Hematopoietic multipotent progenitor cell treated with erythropoietin and hydrocortisone succinate and interleukin-3 and kit ligand, for 8 days (in vitro differentiated cells): ENCODE measurements at places on chromosomes 5 and 9.
A peak's percentile ranks its signal among the peaks of the same experiment; 100 is the strongest.

DNA sequence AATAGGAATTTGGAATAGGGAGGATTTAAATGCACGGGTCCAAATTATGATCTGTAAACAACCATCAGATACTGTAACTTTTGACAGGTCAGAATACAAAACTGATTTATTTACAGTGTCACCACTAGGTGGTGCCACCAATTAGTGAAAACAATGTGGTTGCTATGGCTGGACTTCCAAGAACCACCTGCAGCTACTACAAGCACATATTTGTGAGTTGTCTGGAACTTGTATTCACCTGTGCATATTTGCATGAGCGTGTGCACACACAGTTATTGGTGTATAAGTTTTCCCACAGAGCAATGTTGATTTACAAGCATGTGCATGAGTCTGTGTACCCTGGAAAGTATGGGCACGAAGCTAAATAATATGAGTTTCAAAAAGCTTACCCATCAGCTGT lies 3.0 kb upstream of the HRCT1 start:
- DNase-seq: peak; percentile 65

DNA sequence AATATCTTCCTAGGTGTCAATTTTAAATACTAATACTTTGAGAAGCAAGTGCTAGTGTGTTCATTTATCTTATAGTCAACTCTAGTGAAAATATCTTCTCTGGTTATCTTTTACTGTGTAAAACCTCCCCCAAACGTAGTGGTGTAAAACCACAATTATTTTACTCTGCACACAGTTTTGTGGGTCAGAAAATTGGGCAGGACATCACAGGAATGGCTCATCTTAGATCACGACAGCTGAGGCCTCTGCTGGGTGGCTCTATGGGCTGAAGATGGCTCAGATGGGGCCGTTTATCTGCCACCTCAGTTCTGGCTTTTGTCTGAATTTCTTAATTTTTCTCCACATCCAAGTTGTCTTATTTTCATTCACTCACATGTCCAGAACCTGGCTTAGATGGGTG lies 457.2 kb upstream of the ACTBL2 start:
- DNase-seq: no peak

- no peak for DNase-seq
Measured at GRCh38 chr5:140340605-140341121, 5.7 kb downstream of the HBEGF start.

DNA sequence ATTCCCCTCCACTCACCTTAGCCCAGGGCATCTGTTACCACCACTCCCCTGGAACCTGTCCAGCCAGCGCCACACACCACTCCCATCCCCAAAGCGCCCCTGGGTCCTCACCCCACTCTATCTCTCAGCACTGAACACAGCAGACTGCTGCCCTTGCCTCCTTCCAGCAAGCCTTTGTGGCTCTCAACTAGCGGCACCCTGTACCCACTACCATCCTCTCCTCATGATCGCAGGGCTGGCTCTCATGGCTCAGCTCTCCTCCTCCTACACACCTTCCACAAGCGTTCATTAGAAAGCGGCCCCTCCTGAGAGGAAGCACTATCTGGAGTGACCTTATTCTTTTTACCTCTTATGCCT lies 13.3 kb upstream of the BASP1 start:
- DNase-seq: no peak

DNA sequence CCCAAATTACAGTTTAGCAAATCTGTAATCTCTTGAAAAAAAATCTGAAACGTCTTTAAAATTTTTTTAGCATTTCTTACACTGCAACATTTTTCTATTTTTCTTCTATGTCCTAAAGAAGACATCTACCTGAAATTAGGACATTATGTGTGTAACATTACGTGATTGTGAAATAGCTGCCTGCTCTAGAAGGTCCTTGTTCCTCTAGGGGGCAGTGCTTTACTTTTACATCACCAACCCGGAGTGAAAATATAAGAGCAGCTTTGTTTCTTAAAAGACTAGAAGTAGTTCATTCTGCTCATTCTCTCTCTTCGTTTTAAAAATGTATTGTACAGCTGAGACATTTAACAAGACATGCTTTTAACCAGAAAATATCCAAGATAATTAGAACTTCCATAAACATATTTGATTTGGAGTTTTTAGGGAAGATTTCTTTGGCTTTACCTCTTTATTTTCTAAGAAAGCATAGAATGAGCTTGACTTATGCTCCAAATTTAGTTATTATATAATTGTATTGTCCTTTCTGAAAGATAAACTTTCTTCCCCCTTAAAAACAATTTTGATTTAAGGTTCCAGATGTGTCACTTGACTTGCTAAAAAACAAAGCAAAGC lies 48.1 kb upstream of the RIOK2 start:
- peak; percentile 62 for DNase-seq

GRCh38 chr5:168467755-168468330 lies 18.4 kb upstream of the RARS1 start:
- DNase-seq: no peak

DNA sequence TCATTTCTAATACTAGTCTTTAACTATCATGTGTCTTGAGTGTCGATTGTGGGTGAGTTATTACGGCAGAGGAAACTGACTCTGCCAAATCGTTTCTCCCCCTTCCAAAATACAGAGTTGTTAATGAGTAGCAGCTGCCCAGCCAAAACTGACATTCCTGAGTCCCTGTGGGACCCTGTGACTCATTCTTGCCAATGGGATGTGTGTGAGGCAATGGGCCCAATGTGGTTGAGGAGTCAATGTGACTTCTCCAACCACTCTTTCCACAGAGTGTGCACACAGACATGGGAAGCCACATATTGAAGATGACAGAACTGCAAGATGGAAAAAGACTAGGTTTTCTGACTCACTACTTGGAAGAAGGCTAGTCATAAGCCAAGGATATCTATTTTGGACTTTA lies 434.7 kb downstream of the DTWD2 start:
- no peak for DNase-seq

DNA sequence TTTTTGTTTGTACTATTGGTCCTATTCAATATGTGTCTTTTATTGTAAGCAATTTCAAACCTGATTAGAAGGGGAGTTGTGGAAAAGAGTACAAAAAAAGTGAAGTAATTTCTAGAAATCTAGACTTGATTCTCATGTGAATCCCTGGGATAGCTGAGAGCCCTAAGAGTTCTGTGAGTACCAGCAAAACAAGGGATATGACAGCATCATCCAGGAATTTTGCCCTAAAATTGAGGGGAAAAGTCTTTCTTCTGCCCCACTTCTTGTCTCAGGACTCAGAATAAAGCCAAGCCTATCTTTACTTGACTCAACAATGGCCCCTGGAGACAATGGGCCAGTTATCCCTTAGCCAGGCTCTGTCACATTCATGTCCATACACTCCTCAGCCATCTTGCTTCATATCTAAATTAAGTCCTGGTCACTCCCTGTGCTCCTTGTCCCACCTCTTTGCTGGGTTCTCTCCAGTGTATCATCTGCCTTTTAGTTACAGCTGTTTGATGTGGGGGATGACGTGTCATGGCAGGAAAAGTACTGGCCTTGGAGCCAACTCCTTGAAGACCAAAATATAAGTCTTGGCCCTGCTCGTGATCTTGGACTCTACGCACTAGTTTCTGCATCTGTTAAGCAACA lies 81.2 kb downstream of the ADAMTS12 start:
- DNase-seq: no peak

DNA sequence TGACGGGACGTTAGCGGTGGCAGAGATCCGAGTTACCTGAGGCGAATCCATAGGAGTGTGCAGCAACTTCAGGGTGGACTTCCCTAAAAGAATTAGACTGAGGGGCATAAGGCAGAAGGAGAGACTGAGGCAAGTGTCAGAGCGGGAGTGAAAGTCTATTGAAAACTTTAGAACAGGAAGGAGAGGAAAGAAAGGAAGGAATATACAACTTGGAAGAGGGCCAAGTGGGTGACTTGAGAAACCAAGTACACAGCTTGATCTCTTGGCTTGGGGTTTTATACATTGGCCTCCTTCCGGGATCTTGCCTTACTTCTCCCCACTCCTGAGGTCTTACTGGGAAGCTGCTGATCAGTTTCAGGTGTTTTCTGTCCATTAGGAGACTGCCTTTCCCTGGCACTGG lies 84.9 kb downstream of the SNX18 start:
- DNase-seq: no peak
